HFF-Myc (cell line): ENCODE measurements at places on chromosomes 3 and 15.

DNA sequence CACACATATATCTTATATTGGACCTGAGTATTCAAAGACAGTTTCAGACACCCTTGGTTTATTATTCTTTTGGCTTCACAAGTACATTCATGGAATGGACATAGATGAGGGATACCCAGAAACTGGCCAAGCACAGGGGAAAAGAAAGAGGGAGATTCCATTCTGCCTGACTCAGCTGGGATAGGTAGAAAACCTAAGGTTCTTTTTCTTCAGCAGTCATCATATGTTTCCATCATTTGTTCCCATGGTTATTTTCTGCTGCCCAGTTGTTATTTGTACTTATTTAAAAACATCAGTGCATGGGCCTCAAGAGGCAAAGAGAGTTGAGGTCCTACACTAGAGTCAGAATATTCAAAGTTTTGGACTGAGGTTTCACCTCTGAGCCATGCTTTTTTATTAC lies 91.8 kb downstream of the FILIP1L start:
- no peak for DNase-seq

DNA sequence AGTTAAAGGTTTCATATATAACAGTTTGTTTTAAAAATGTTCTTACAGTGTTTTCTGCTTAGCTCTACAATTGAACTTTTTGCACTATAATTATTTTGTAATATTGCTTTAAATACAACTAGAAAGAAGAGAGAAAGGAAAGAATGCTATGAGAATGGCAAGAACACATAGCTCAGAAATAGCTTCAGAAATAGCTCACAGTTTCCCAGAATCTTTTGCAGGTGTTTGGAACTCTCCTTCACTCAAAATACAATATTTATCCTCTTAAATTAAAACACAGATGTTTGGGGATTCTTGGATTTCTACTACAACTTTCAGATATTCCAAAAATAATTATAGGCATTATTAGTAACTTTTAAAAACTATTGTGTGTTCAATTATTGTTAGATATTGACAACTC lies 658.0 kb upstream of the DPPA4 start:
- DNase-seq, result no peak

GRCh38 chr3:13529196-13530112 lies 19.5 kb upstream of the FBLN2 start:
- no peak for DNase-seq

GRCh38 chr15:25541228-25541627 lies 102.4 kb upstream of the UBE3A start:
- no peak for DNase-seq
